ENCODE measurements at places on chromosomes 4 and X.
A peak's percentile ranks its signal among the peaks of the same experiment; 100 is the strongest.

DNA sequence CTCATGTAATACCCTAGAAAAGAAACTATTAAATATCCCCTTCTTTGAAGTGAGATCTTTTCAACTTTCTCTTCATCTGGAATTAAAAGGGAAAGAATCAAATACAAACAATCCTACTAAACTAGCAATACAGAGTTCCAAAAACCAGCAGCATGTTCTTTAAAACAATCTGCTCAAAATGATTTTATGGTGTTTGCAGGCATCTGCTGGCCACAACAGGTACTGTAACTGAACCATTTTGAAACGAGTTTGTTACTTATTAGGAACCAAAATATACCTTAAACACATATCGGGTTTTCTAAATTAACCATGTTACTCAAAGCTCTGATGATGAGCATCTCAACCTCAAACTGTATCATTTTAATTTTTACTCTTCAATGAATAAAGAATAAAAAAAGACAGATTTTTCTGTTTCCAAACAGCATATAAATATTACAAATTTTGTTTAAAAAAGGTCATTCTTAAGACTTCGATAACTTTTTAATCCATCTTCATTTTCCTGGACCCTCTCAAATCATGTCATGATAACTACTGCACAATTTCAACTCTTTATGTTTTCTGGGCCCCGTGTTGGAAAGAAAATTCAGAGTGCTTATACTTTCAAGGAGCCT lies 56.5 kb downstream of the ARAP2 start:
- DNase-seq = peak; percentile 5

DNA sequence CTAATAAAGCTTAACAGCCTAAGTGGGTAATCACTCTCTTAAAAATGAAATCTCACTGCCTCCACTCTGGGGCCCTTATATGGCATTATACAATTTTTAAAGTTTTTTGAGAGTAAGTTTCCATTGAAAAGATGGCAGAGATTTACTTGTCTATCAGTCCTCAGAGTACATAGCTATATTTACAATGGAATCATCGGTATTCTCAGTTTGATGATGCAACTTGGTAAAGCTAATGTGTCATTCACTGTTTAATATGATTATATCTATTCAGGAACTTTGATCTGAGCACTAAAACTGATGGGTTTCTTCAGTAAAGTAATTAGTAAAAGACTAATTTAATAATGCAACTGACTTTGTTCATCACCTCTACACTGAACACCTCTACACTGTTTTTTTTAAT lies 51.6 kb downstream of the CT47B1 start:
- DNase-seq = no peak

DNA sequence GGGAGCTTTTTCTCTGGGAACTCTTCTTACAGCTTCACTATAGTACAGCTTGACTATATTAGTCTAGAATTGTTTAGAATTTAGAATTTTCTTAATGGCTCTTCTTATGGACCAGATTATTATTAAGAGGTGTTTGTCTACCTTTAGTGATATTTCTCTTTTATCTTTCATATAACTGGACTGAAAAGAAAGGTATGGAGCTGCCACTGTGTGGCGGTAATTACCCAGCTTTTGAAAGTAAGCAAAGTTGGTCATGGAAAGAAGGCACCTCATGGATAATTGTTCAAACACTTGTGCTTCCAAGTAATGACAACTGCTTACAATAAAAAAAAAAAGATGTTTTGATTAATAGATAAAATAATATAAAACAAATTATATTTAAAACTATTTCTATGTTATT lies 1112.5 kb downstream of the TECRL start:
- peak; percentile 4 for DNase-seq

- DNase-seq = peak; percentile 44
Observed at GRCh38 chr4:99723612-99724011, 66.0 kb upstream of the C4orf54 start.

GRCh38 chr4:52019936-52020657 lies at the start of gene LRRC66:
Gene LRRC66, minus strand, starts transcription at chr4:52020363. Its CDS starts 2,750 bp downstream, at chr4:52017613.
- DNase-seq = peak; percentile 87

DNA sequence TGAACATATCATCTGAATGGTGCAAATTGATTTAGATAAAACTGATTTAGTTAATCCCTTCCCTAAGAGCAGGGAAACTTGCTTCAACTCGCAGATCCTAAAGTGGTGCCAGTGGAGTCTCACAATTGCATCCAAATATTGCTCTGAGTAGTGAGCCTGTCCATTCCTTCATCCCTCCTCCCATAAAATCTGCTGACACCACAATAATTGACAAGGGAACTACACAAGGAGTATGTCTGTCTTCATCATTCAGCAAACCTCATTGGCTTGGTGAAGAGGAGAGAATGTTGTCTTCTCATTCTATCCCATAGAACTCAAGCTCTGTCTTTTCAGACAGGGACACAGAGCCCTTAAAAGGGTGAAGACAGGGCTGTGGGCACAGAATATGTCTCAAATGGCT lies 4.2 kb downstream of the MID2 start:
- DNase-seq = no peak

DNA sequence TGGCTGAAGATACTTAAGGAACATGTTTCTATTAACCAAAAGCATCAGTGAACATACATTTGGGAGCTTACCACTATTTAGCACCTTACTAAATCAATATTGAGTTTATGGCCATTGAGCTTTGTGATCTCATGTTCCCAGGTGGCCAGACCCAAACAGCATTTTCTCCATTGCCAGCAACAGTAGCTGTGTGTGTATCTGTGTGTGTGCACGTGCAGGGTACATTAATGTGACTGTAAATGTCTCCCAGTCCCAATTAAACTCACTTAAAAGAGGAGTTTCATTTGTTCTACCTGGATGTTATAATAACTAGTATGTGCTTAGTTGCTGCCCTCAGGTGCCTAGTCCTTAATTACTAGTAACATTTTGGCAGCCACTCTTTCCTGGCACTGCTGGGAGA lies 282.4 kb downstream of the NR3C2 start:
- DNase-seq = no peak

- no peak for DNase-seq
Observed at GRCh38 chr4:180330521-180330920, 1912.7 kb upstream of the TENM3 start.

DNA sequence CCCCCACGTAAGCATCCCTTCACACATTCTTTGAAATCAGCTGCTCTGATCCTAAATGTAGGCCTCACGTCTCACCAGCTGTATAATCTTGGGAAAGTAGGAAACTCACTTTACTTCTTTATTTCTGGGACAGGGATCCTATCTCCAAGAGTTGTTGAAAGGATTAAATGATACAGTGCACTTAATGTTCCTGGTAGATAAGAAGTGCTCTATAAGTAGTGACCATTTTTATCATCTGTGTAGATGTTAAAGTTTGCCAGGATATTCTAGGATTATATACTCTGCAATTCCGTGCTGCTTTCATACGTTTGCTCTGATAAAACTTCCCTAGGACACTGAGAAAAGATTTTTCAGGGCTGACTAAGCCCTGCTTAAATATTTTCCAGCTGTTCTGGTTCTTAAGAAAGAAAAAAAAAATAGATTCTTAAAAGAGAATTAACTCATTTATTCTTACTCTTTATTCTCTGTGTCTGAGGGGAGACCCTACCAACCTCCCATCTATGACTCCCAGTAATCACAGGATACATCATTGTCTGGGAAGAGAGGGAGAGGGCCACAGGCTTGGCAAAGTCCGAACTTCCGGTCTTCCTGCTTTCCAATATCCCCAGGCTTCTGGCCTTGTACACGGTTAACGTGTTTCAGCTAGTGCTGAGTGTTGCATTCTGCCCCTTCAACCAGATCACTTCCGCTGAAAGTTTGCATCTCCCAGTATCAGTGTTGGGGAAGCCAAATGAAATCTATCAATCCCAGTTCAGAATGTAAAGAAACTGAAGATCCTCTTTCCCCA lies 269.2 kb downstream of the TRIML1 start:
- no peak for DNase-seq

GRCh38 chr4:63607169-63607872 lies 801.9 kb downstream of the TECRL start:
- DNase-seq = no peak

GRCh38 chr4:60133375-60133774 lies 1066.8 kb upstream of the ADGRL3 start:
- no peak for DNase-seq

DNA sequence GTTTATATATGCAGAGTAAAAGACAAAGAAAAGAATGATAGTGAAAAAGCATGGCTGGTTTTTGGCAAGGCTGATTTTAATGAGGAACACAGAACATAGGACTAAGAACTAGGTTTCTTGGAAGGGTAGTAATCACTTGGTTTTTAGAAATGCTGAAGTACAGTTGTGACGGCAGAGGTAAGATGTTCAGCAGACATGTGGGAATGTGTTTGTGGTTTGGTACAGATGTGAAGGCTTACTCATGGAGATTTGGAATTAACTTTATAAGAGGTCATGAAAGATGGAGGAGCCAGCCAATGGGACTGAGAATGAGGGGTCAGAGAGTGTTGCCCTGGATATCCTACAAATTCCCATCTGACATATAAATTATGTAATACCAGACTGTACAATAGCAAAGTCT lies 243.6 kb downstream of the NPFFR2 start:
- DNase-seq = no peak

- no peak for DNase-seq
Observed at GRCh38 chr4:42566835-42567234, 90.1 kb downstream of the ATP8A1 start.

DNA sequence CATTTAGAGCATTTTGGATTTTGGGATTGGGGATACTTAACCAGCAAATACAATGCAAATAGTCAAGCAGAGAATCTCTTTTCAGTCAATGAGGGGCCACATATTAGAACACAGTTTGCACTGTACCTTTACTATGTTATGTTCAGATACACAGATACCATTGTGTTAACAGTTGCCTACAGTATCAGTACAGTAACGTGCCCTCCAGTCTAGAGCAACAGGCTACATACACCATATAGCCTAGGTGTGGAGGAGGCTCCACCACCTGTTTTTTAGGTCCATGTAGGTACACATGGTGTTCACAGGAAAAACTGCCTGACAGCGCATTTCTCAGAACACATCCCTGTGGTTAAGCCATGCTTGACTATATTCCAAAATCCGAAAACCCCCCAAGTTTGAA lies 9.1 kb downstream of the GRPEL1 start:
- DNase-seq = no peak

DNA sequence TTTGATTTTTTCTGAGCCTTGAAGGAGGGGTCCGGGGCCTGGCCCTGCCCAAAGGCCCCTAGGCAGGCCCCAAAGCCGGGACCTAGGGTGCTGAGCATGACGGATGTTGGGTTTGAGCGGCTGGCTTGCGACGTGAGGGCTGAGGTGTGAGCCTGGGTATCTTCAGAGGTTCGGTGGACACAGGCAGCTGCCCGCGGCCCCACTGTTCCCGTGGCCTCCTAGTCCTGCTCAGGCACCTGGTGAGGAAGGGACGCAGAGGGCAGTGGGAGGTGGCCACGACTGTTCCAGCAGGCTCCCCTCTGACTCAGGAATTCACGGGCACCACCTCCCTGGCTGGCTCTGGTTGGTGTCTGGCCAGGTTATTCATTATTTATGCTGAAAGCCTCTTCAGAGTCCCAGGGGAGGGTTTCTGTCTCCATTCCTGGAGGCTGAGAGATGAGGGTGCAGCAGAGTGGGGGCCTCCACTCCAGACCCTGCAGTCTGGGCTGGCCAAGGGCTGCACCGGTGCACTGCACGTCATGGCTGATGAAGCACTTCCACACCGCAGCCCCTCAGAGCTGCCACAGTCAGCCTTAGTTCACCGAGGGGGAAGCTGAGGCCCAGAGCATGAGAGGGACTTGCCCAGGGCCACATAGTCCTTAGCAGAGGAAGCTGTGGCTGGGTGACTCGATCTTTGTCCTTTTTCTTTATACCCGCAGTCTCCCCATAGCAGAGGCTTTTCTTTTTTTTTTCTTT lies 2.2 kb downstream of the MSANTD1 start:
- no peak for DNase-seq

GRCh38 chr4:77184974-77185373 lies 28.0 kb downstream of the CCNG2 start:
- DNase-seq = no peak

GRCh38 chr4:145130788-145131399 lies 32.8 kb downstream of the ABCE1 start:
- DNase-seq = no peak

GRCh38 chr4:166823126-166823525 lies 411.2 kb downstream of the SPOCK3 start:
- DNase-seq = no peak

DNA sequence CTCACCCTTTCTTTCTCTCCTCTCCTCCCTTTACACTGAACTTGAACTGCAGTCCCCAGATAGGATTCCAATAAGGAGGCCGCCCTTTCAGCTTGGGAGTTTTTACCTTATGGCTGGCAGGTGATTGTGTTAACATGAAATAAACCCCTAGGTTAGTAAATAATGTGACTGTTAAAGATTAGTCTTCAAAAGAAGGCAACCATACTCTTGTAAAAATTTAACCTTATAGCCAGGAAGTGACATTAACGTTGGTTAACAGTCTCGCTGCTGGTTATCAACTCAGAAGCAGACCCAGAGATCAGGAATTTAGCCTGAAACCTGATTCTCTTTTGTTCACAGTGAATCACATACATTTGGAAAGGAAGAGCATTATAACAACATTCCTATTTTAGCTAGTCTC lies 15.2 kb downstream of the FHDC1 start:
- no peak for DNase-seq

- no peak for DNase-seq
Observed at GRCh38 chr4:89855236-89855635, 18.3 kb upstream of the SNCA start.

DNA sequence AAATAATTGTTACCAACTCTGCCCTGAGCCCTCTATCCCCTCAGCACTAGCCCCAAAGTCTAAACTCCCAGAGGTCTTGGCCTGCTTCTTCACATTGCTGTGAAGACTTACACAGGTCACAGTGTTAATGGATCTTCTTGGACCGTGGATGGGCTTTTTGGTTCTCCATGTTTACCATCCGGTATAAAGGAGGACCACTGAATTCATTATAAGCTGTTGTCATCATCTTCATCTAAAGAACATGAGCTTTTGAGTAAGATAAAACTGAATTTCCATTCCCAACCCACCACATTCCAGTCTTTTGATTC lies 8.5 kb downstream of the NUDT11 start:
- DNase-seq = no peak

- DNase-seq = peak; percentile 44
Observed at GRCh38 chrX:118807151-118808017, 16.2 kb upstream of the ZCCHC12 start.

DNA sequence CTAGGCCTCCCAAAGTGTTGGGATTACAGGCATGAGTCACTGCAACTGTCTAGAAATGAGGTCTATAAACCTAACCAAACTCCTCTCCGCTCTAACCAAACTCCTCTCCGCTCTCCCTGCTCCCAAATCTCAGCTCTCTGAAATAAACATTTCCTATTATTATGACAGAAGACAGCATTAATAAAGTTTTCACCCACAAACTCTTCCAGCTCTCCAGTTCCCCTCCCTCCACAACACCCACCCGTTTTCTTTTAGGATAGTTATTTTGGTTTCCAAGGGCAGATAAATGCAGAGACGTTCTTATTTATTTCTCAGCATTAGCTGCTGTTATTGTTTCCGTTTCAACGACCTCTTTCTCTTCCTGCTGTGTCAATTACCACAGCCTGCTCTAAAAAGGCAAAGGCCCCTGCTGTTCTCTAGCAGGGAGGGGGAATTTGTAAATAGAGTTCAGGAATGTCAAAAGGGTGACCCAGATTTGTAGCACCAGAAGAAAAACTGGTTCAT lies 13.3 kb upstream of the SCD5 start:
- DNase-seq = no peak

GRCh38 chr4:146134761-146135445 lies 40.6 kb upstream of the LSM6 start:
- no peak for DNase-seq
